ENCODE measurements at places on chromosomes 11 and 22. TPM values are rescaled to one million over a fixed set of nuclear protein-coding genes. Genes with fewer than 3 reads are reported as not detected.

The GGTLC2 gene
- not detected for total RNA-seq

The YAP1 gene
- 60.6 TPM for total RNA-seq

The CD3G gene
- total RNA-seq = not detected

The MS4A6E gene
- total RNA-seq = not detected

Data from motor neuron (in vitro differentiated cells).